ENCODE measurements at places on chromosomes 6 and 20. TPM values are rescaled to one million over a fixed set of nuclear protein-coding genes. Genes with fewer than 3 reads are reported as not detected.

DNA sequence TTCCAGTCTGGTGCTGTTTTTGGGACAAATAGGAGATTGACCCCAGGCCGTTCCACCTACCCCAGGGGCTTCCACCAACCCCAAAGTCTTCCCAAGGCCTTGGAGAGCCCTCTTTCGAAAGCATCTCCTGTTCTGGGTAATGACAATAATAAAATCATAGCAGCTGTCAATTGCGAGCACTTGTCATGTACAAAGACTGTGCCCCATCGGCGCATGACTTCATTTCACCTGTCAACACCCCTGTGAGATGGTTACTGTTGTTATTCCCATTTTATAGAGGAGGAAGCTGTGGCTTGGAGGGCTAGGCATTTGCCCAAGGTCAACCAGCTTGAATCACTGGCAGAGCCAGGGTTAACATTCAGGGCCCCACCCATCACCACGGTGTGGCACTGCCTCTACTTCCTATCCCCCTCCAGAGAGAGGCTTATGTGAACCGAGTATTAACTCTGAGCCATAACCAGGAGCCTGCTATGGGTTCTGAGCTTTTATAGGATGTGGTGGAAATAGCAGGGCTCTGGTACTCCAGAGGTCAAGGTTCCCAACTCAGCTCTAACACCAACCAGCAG is 51.2 kb downstream of the HNF4A start:
- H3K27me3 ChIP-seq: no peaks in the 10 kb centered on the region
- H3K36me3 ChIP-seq: no peaks in the 10 kb centered on the region
- no peak overlapping the region for H3K4me3 ChIP-seq
- no peaks in the 10 kb centered on the region for H3K4me1 ChIP-seq
- no peak overlapping the region for H3K27ac ChIP-seq

DNA sequence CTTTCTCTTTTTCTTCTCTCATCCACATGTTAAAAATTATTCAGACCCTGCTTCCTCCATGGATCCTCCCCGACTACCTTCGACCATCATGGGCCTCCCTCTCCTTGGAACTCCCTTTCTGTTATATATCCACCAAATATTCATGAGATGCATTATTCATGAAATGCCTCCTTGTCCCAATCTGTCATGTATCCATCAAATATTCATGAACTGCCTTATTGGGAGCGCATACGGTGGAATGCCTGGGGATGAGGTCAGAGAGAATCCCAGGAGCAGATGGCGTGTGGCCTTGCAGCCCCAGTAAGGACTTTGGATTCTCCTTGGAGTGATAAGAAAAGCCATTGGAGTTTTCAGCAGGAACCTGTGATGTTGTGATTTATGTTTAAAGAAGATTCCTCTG is 97.0 kb downstream of the NRN1 start:
- DNase-seq: no peak
- H3K36me3 ChIP-seq: no peaks in the 10 kb centered on the region
- no peak overlapping the region for H3K4me3 ChIP-seq
- H3K4me1 ChIP-seq: peaks cover 2% of the 10 kb centered on the region
- no peaks in the 10 kb centered on the region for H3K27me3 ChIP-seq
- no peak overlapping the region for H3K27ac ChIP-seq

- H3K36me3 ChIP-seq: peaks cover 23% of the 10 kb centered on the region
- H3K4me1 ChIP-seq: peaks cover 5% of the 10 kb centered on the region
- no peaks in the 10 kb centered on the region for H3K27me3 ChIP-seq
- no peak overlapping the region for H3K27ac ChIP-seq
These were observed 68.1 kb downstream of the PHF20 start for GRCh38 chr20:35839904-35840303.

DNA sequence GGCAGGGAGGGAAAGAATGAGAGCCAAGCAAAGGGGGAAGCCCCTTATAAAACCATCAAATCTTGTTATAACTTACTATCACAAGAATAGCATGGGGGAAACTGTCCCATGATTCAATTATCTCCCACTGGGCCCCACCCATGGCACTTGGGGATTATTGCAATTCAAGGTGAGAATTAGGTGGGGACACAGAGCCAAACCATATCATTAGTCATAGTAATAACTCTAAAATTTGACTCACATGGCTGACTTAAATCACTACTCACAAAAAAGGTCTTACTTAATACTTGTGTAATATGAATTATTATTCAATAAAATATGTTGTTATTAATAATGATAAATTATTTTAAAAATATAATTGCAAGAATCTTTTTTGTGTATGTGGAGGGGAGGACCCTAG is 178.1 kb upstream of the TCF21 start:
- H3K27ac ChIP-seq: no peak overlapping the region
- no peaks in the 10 kb centered on the region for H3K4me1 ChIP-seq
- no peaks in the 10 kb centered on the region for H3K36me3 ChIP-seq
- no peak overlapping the region for H3K4me3 ChIP-seq
- no peak for DNase-seq
- H3K27me3 ChIP-seq: no peaks in the 10 kb centered on the region

PPIL6 gene
- 6.3 TPM for polyA plus RNA-seq

Measured in lung (tissue), 17 donors.